ENCODE measurements at places on chromosomes 2 and 18.

DNA sequence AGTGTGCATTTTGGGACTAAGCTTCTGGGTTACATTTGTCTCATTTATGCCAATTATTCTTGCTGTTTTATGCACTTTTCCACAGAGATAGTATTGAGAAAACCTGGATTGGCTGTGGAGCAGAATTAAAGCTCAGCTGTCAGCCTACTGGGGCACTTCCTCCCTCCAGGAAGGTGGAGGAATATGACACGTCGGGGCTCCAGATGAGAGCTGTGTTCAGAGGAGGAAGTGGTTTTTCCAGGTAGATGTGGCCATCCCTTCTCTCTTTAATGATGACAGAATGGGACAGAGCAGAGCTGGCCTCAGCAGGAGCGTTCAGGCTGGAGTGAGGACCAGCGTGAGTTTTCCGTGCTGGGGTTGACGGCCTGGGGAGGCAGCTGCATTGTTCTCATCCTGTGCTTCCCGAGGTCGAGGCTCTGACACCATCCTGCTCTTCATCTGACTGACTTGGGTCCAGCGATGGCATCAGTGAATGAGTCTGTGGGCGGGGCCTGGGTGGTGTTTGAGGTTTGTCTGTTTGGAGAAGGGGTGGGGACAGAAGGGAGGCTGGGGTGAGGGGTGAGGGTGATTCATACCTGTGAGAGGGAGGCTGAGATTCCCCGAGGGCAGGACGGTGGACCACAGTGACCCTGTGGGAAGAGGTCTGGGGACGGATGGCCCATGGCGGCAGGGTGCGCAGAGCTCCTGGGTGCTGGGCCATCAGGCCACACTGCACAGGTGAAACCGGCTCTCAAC lies 207.0 kb downstream of the LDLRAD4 start:
- no peak for DNase-seq

DNA sequence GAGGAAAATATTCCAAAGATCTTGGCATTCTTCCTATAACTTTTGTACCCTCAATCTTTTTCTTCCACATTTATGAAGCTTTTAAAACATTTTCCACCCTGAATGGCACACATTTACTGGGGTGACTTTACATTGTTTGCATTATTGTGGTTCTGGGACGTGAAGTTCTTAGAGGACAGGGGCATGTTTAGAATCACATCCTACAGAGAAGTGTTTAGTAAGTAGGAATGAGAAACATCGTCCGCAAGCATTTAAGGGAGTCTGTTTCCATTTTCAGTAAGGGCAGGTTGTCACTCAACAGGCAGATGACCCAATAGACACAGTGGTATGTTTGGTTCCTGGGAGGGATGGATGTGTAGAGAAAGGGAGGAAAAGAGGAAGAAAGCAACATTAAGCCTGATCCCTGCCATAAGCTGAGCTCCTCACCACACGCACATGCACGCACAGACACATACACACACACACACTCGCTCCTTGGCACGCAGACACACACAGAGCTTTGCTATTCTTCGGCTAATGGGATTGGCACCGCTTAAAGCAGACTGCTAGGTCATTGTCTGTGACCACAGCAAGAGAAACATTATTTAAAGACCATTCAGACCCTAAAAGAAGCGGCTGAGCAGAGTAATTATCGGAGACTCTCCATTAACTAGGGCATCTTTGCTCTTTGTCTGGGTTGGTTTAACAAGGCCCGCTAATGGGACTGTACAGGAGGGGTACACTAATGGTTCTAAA lies 14.2 kb upstream of the PLEKHM3 start:
- no peak for DNase-seq

GRCh38 chr2:65026704-65027464 lies 29.3 kb upstream of the CEP68 start:
- no peak for DNase-seq

DNA sequence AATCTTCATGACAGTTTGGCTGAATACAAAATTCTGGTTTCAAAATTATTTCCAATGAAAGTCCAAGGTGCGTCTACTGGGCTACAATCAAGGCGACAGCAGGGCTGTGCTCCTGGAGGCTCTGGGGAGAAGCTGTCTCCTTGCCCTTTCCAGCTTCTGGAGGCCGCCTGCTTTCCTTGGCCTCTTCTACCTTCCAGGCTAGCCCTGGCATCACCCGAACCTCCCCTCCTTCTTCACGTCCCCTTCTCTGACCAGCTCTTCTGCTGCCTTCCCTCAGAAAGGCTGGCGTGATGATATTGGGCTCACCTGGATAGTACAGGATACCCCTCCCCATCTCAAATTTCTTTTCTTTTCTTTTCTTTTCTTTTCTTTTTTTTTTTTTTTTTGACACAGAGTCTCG lies 115.5 kb downstream of the KCNF1 start:
- DNase-seq: no peak

DNA sequence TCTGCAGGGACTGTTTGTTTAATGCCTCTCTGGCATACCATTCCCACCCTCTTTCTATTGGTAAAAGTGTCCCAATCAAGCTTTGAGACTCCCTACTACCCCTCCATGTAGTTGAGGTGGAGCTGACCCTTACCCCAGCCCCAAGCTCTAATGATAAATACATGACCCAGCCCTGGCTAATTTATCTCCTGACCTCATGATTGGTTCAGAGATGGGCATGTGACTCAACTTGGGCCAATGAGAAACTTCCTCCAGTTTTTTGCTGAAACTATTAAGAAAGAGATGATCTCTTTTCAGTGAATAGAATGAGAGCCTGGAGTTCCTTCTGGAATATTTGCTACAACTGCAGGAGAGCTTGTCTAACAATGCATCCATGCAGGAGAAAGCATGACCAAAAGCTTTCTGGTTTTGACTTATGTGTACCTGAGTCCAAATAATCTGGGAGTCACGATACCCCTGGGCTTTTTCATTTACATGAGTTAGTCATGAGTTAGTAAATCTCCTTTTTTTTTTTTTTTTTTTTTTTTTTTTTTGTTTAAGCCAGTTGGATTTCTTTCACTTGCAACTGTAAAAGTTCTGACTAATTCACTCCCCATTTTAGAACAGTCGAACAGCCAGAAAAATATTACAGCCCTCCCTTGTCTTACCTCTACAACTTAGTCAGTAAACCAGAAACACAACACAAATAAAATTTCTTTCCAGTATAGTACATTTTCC lies 66.5 kb upstream of the TLK1 start:
- no peak for DNase-seq

DNA sequence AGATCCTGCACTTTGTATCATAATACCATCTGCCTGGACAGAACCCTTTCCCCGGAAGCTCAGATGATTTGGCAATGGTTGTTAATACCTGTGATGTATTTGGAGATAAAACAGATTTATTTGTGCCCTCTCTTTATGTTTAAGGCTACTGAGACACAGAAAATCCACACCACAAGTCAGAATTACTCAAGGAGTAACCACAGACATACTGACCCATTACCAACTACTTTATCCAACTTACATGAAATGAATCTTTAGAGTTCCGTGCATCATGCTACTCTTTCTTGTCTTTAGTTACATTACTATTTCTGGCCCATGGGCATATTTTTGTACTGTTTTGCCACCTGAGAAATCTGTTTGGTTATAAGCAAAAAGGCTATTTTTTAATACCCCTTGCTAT lies 384.0 kb downstream of the STK39 start:
- DNase-seq: no peak

DNA sequence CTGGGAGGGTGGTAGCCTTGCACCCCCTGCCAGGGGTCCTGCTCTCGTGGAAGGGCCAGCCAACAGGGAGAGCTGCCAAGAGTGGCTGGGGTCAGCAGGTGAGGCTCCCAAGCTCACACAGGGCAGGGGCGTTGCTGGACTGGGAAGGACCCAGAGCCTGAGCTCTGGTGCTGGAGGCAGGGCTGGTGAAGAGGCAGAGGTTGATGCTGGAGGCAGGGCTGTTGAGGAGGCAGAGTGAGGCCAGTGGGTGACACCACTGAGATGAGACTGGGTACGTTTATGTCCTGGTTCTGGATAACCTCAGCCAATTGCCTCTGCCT lies 7.0 kb downstream of the ADRA2B start:
- no peak for DNase-seq

DNA sequence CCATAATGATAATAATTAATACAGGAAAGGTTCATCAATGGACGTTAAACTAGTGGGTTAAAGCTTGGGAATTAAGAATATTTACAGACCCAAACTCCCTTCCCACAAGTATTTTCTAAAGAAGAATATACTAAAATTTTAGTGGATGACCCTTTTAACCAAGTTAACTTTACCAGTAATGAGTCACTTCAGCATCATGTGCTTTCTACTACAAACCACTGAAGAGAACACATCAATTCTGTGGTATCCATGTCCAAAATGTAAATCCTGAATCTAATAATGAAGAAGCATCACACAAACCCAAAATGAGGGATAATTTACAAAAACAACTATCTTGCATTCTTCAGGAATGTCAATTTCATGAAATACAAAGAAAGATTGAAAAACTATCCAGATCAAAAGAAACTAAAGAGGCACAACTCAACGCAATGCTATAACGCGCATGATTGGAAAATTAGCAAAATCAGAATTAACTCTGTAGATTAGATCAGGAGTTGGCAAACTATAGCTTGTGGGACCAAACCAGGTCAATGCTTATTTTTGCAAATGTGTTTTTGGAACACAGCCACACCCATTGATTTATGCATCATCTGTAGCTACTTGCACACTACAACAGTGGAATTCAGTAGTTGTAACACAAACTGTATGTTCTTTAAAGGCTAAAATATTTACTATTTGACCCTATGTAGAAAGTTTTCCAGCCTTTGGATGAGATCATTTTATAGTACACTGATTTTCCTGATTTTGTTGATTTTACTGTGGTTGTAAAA lies 27.5 kb downstream of the COPS8 start:
- no peak for DNase-seq

GRCh38 chr2:241049739-241050623 lies 51.6 kb downstream of the SNED1 start:
- no peak for DNase-seq

GRCh38 chr2:185967335-185967734 lies 228.7 kb downstream of the FSIP2 start:
- DNase-seq: no peak

DNA sequence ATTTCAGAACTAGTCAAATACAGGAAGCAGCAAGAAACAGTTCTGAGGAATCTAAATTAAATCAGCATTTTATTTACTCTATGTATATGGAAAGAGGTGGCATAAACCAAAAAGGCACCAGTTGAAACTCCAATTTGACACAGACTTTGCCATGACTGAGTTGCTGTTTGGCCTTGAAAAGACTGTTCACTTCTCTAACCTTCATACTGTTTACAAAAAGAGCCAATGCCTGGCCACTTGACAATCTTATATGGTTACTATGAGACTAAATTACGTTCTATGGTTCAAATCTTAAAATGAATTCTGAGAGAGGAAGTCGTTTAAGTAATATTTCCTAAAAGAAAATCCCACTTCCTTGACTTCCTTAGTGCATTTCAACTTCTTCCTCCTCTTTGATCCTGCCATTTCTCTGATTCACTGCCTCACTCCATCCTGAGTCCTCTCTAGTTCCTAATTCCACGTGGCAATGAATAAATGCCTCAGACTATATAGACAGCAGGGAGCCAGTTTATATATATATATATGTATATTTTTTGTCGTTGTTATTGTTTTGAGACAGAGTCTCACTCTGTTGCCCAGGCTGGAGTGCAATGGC lies 13.2 kb downstream of the CEP76 start:
- DNase-seq: no peak

GRCh38 chr18:35110059-35110458 lies 68.8 kb downstream of the MAPRE2 start:
- no peak for DNase-seq

- DNase-seq: no peak
Measured at GRCh38 chr2:33763671-33764310, 164.7 kb upstream of the FAM98A start.

DNA sequence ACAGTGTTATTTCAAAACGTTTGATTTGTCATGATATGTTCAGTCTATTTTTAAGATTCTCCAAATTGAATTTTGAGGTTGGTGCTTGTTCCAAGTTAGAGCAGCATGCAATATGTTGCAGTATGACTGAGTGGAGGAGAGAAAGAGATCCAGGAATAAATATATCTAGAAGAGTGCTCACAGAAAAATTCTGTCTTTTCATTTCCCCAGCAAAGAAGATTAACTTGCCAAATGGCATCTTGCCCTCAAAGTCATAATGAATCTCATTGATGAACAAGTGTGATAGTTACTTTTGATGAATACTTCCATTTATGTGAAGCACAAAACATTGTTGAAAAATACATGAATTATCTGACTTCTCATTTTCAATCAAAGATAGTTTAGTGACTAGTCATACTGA lies 95.9 kb downstream of the KCNJ3 start:
- no peak for DNase-seq

GRCh38 chr18:12841070-12841469 lies 43.0 kb downstream of the PTPN2 start:
- no peak for DNase-seq

DNA sequence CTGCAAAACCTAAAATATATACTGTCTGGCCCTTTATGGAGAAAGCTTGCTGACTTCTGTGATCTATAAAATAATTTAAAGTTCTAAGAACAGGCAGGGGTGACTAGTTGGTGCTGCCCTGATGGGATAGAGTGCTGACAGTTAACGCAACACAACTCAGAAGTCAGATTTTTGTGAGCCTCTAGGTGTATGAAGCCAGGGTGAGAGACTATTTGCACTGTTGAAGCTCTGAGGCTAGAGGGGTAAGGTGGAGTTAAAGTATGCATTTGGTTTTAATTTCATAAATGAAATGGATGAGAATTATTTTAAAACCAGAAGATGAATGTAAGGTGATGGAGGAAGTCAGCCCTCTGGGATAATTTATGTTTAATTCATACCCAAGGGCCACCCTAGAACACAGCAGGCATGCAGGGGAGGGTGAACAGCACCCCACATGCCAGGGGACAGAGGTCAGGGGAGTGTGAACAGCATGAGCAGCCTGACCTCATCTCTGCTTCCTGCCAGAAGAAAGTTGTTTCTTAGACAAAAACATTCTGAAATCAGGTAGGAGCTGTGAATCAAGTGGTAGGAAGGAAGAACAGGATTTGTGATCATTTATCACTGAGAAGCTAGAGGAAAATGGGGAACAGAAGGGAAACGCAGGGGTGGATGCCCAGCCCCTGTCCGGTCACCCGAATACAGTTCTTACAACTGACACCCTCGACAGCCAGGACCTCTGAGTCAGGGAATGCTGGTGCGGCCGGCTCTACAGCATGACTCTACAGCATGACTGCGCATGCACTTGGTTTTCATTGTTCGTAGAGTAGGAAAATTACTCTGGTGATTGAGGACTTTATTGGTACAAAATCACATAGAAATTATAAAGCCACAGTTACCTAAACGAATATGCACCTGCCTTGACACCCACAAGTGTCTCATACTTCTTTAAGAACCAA lies 93.1 kb downstream of the MBP start:
- no peak for DNase-seq

- no peak for DNase-seq
Measured at GRCh38 chr18:11553098-11553940, 56.1 kb upstream of the SLC35G4 start.

DNA sequence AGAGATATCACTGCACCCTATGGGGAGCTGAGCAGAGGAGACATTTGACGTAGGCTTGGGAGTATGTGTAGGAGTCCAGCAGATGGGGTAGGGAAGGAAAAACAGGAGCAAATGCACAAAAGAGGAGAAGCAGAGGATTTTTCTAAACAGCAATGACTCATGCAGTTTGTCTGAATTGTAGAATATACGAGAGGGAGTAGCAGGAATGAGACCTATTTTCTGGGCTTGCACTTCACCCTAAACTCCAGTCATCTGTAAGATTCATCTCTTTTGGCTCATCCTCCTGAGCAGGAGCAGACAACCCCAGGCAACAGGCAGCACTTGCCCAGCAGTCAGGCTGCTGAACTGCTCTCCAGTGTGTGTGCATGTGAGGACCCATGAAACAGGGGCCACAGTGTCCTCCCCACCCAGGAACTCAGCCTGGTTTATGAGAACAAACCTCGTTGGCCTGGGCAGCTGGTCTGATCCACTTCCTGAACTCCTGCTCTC lies 100.2 kb upstream of the CDC42EP3 start:
- no peak for DNase-seq

Measured in activated T-helper 1 cell treated with Interleukin-2 at 50 U/mL for 16 hours (primary cell).